ENCODE measurements at places on chromosomes 12 and 14.

- DNase-seq: no peak
Measured at GRCh38 chr12:110426406-110426805, 22.9 kb upstream of the ANAPC7 start.

GRCh38 chr12:95787274-95787818 lies 3.2 kb downstream of the NTN4 start:
- DNase-seq: no peak

GRCh38 chr12:43104494-43104893 lies 447.5 kb downstream of the ADAMTS20 start:
- DNase-seq: no peak

- DNase-seq: no peak
Measured at GRCh38 chr14:100644784-100645183, 57.6 kb upstream of the BEGAIN start.

GRCh38 chr12:106246891-106247673 lies 738 bp downstream of the CKAP4 start:
- DNase-seq: peak; percentile 86

- no peak for DNase-seq
Measured at GRCh38 chr12:6116471-6117021, 7.9 kb downstream of the VWF start.

GRCh38 chr12:104064842-104065427 lies 604 bp downstream of the HCFC2 start:
- DNase-seq: peak; percentile 55

Measured in Right ventricle myocardium superior (tissue), 1 donor.